ENCODE measurements at places on chromosomes 1 and 21. TPM values are rescaled to one million over a fixed set of nuclear protein-coding genes. Genes with fewer than 3 reads are reported as not detected.

- DNase-seq = peak; percentile 83
Observed at GRCh38 chr1:246875041-246876026, 56.4 kb downstream of the AHCTF1 start.

DNA sequence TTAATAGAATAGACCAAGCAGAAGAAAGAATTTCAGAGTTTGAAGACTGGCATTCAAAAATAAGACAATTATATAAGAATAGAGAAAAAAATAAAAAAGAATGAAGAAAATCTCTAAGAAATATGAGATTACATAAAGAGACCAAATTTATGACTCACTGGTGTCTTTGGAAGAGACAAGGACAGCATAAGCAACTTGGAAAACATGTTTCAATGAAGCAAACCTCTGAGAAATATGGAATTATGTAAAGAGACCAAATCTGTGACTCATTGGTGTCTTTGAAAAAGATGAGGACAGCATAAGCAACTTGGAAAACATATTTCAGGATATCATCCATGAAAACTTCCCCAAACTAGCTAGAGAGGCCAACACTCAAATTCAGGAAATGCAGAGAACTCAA is 60.4 kb upstream of the LYPLAL1 start:
- DNase-seq = peak; percentile 37

HSD3B1 gene
- total RNA-seq = not detected

GRCh38 chr1:186301448-186301847 is 73.6 kb downstream of the TPR start:
- DNase-seq = no peak

GRCh38 chr1:3530086-3530925 is 75.8 kb downstream of the ARHGEF16 start:
- no peak for DNase-seq

ADAMTS4 gene
- total RNA-seq = 5.4 TPM

GRCh38 chr21:37117204-37117603 is 44.1 kb downstream of the TTC3 start:
- DNase-seq = no peak

C4BPA gene
- total RNA-seq = not detected

DNA sequence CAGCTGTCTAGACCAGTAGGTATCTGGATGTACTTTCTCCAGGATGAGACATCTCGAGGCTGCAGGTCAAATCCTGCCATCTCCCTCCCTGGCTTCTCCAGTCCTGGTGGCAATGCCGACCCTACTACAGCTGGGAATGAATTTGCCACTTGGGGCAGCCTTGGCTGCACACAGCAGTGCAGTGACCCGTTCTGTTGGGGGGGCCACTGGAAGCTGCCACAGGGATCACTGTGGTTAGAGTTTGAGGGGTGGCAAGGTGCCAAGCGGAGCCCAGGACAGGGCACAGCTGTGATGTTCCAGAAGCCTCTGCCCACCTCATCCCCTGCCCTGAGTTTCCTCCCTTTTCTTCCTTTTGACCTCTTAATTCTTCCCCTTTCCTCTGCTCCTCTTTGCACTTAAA is 17.1 kb downstream of the COL6A2 start:
- no peak for DNase-seq

DNA sequence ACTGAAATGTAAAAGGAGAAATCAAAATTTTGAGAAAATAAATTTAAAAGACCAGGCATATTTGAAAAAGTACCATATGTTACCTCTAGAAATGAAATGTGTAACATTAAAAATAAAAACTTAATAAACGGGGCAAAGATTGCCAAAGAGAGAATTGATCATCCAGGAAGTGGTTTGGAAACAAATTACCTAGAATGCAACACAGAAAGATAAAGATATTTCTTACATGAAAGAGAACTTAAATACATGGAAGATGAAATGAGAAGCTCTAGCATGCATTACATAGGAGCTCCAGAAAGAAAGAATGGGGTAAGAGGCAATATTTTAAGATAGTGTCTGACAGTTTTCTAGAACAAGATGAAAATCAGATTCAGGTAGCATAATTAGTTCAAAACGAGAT is 235.9 kb upstream of the IRF2BP2 start:
- DNase-seq = no peak

DNA sequence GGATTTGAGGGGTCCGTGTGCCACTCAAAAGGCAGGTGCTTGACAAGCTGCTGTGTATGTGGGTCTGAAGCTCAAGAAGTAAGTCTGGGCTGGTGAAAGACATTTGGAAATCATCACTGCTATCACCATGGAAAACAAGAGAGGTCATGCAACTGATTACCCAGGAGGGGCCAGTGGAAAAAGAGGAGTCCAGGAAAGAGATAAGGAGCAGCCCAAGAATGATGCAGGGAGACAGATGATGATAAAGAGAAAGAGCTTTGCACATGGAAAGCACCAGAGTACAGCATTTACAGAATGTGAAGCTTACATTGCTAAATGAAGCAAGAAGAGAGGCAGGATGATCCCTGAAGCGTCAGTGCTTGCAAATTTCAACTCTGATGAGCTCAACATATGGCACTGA is 203.2 kb downstream of the SETD4 start:
- DNase-seq = no peak

- no peak for DNase-seq
Observed at GRCh38 chr21:14405962-14406361, 23.0 kb upstream of the HSPA13 start.

- no peak for DNase-seq
Observed at GRCh38 chr1:88499671-88500070, 184.4 kb upstream of the PKN2 start.

DNA sequence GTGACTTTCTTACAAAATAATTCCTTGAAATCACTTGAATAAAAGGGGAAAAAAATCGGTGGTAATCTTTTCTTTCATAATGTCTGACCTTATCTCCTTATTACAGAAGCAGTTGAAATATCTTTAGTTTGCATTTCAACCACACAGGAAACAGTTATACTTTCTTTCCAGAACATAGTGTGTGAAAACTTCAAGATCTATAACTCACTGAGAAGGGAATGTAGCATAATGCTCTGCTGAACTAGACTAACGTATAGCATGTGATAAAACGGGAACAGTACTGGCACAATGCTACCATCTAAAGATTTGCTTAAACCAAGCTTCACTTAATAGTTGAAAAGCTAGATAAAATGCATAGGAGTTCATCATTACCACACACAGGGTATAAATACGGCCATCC is 45.0 kb downstream of the VAV3 start:
- DNase-seq = no peak

CCDC30 gene
- 0.38 TPM for total RNA-seq

UBE2U gene
- total RNA-seq = not detected

DNA sequence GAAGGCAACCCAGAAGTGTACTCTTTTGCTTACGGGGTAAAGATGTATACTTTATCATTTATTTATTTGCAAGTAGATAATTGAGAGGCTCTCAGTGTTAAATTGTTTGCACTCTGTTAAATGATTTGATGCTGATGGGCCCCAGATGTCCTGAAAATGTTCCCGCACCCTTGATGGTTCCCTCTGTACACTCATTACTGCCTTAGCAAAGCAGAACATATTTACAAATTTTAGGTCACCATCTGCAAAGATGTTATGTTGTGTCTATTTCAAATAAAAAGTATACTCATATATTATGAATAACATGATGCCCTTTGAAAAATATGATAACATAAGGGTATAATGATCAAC is 240.5 kb upstream of the SNX7 start:
- DNase-seq = no peak

LDLRAD1 gene
- total RNA-seq = not detected

DNA sequence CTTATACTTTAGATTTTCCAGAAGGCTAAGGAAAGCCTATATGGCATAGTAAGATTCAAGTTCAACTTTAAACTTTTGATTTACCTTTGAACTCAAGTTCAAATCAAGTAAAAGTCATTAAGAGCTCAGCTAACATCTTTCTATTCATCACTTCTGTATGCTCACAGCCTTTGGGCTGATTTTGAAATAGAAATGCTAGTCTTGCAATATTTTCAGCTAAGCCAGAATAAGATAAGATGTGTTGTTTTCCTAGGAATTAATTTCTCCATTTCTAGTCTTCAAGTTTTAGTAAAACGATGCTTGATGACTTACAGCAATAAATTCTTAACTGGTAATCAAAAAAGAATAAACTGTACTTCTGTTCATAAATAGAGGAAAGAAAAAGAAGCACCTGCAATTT is 35.6 kb downstream of the ATP1B1 start:
- DNase-seq = no peak

GRCh38 chr1:246146804-246147523 is 360.1 kb downstream of the SMYD3 start:
- DNase-seq = no peak

GRCh38 chr1:32783851-32784250 is 33.3 kb downstream of the YARS1 start:
- DNase-seq = no peak

AK2 gene
- total RNA-seq = 189 TPM

ACTN2 gene
- not detected for total RNA-seq

DNA sequence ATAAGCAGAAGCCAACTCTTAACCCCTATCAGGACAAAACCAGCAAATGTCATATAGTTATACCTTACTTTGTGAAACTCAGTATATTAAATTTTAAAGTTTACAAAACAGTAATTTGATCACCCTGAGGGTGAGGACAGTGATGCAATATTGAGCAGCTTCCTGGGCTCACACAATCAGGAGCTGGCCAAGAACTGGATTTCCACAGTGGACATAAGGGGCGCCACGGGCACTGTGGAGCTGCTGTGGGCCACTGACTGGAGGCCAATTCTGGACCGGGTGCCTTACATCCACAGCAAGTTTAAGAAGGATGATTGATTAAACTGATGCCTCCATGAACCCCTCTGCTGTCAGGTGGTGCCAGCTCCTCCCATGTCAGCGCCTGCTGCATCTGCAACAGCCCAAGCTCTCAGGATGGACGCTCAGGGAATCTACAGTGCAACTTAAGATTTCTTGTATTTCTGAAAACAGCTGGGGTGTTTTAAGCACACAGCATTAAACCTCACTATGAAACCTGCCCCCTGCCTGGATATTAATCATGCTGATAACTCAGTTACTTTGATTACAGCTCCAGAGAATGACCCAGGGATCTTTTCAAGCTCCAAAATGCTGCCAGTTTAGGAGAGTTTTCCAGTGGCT is 55.9 kb downstream of the TOR3A start:
- DNase-seq = peak; percentile 53

DNAH14 gene
- 11.9 TPM for total RNA-seq

SIM2 gene
- total RNA-seq = 9.1 TPM

DNA sequence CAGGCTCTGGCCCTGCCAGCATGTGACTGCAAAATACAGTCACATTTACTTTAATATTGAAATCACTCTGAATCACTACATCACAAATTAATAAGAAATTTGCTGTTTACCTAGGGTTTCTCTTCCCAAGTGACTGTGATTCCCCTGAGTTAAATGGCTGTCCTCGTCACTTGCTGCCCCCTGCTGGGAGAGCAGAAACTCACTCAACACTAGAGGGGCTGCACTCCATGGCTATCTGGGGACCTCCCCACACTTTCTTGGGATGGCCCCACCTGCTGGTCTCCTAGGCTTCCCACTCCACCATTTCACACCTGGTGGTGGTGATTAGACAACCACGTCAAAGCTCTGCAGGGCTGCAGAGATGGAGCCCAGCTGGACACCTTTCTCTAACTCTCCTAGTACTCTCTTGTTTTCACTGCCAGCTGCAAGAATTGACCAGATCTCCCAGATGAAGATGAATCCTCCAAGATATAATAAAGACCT is 63.4 kb downstream of the CD2 start:
- peak; percentile 43 for DNase-seq

DNA sequence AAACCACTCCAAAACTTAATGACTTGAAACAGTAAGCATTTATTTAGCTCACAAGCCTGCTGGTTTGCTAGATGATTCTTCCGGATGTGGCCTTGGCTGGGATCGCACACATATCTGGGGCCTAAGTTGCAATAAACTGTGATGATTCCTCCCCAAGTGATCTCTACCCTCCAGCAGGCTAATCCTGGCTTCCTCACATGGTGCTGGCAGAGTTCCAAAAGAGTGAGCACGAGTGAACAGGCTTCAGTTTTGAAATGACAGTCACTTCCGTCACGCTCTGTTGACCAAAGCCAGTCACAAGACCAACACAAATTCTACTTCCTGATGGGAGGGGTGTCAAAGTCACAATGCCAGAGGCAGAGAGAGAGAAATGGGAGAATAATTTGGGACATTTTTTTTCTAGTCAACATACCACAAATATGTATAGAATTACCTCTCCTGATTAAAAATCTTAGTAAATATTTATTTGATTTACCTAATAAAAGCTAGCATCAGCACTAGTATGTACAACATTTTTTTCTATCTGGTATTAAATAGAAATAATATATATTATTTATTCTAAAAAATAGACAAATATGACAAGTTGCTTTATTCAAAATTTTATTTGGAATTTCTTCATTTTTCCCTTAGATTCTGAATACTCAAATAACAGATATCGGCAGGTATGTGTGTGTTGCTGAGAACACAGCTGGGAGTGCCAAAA is 292.7 kb downstream of the TPR start:
- peak; percentile 67 for DNase-seq

DNA sequence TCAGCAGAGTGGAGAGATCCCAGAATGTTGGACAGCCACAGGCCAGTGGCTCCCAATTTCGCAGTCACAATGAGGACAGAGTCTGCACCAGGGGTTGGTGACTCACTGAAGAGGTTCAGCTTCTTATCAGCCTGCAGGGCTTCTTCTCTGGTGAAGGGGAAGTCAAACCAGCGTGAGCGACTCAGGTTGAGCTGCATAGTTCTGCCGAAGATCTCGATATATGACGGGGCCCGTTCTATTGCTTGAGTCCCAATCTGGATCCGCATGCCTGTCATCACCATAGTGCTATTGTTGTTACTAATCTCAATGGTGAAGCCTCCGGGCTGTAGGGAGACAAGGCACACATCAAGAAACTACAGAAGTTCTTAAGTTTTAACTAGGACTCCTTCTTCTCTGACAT is 58.5 kb downstream of the UBR4 start:
- no peak for DNase-seq

DNA sequence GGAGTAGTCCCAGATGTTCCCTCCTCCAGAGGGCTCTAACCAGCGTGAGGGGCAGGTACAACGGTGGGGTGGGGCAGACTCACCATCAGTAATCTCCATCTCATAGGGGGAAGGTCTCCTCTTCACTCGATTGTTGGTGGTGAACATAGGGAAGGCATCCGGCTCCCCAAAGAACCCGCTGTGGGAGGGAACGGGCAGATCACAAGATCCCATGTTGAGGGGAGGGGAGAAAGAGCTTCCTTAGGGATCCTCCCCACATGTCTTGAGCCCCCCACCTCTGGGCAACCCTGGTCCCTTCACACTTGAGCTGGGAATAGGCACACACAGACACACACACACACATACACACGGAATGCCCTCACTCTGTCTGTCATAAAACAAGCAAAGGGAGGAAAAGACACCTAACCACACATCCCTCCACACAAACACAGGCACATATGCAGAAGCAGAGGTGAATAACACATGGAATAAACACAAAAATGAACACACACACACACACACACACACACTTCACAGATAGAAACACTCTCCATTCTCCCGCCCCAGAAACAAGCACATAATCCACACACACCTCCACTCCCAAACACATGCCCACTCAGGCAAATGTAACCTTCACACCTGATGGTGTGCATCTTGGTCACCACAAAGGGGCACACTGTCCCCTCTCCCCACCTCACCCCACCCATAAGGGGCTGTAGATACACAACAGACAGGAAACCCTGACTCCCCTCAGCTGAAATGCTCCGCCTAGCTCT is 7.9 kb downstream of the TAL1 start:
- DNase-seq = no peak

All from LHCN-M2 (cell line).